ENCODE measurements at places on chromosomes 7 and 10.

DNA sequence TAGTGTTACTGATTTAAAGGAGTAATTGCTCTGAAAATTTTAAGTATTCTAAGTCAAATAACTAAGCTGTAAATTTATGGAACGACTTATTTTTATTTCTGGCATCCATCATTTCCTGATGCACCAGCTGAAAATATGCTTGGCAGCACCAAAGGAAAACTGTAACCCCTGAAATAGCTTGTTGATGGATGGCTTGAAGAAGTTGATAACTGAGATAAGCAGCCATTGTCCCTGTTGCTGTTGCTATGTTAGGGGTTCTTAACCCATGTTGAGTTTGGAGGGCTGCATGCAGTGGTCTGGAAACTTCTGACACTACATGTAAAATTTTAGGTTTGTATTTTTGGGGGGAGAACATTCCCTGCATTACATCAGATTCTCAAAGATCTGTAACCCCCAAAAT lies 30.6 kb downstream of the RPA3 start:
- no peak for DNase-seq

DNA sequence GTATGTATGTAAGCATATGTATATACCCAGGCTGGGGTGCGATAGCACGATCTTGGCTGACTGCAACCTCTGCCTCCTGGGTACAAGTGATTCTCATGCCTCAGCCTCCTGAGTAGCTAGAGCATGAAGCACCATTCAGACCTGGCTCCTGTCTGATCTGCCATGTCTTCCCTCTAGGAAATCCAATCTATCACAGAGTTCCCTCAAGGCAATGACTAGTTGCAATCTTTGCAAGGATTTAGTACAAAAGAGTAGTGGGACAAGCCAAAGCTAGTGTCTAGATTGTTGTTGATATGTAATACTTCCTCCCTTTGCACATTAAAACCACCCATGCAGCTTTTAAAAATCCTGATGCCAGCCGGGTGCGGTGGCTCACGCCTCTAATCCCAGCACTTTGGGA lies 60.5 kb upstream of the PRKAR2B start:
- DNase-seq: no peak

GRCh38 chr7:124246262-124246863 lies 213.5 kb upstream of the TMEM229A start:
- DNase-seq: no peak

- no peak for DNase-seq
These were observed 305.0 kb upstream of the LRGUK start for GRCh38 chr7:133822001-133822641.

DNA sequence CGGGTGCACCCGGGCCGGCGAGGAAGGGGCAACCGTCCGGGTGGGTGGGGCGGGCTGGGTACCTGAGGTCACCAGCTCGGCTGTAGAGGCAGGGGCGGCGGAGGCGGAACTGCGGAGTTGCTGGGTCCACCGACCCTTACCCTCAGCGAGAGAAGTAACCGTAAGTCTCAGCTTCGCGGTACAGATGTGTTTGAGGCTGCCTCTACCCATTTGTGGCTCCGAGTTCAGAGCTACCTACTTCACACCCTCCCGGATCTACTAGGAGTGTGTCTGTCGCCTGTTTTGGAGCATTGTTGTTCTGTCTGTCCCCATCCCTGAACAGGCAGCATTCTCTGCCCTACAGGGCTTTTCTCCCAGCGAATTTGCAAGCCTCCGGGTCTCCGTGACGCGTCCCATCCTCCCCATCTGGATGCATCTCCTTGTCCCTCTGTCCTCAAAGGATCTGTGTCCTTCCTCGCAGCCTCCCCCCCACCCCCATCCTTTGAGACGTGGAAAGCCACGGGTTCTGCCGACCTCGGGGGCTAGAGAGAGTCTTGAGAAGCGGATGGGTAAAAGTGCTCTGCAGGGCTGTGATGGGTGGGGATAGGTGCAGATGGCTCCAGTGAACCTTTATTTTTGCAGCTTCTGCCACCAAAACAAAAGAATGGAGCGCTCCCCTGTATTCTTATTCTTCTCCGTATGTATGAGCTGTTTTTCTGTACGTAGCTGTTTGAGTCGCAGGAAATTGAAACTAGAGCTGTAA lies 757 bp downstream of the ANKIB1 start:
- DNase-seq: no peak

- DNase-seq: no peak
These were observed 19.4 kb upstream of the NRP1 start for GRCh38 chr10:33353853-33354252.
